ENCODE measurements at places on chromosomes 6 and 20.
A peak's percentile ranks its signal among the peaks of the same experiment; 100 is the strongest.

DNA sequence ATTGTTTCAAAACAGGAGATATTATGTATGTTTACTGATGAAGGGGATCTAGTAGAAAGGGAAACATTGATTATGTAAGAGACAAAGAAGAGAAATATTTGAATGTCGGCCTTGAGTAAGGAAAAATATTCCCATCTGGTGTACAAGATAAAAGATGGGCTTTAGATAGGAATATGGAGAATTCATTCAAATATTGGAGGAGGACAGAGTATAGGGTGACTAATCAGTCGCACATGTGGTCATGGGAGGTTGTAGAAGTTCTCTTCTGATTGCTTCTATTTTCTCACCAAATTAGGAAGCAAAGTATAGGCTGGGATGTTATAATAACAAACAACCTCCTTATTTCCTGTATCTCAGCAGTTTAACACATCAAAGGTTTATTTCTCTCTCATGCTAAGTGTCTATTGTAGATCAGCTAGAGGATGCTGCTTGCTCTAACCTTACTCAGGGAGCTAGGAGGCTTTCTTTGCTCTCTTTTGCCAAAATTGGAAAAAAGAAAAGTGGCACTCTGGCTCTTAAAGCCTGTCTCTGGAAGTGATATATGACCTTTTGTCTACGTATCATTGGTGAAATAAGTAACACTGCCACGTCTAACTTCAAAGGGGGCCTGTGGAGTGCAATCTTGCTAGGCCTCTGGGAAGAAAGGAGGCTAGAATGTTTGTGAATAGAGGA is 1.2 kb upstream of the HDDC2 start:
- peak; percentile 30 for DNase-seq

- DNase-seq = no peak
Observed at GRCh38 chr6:15993716-15994228, 135.1 kb upstream of the MYLIP start.

GRCh38 chr6:77883851-77884250 is 231.0 kb downstream of the MEI4 start:
- DNase-seq = no peak

DNA sequence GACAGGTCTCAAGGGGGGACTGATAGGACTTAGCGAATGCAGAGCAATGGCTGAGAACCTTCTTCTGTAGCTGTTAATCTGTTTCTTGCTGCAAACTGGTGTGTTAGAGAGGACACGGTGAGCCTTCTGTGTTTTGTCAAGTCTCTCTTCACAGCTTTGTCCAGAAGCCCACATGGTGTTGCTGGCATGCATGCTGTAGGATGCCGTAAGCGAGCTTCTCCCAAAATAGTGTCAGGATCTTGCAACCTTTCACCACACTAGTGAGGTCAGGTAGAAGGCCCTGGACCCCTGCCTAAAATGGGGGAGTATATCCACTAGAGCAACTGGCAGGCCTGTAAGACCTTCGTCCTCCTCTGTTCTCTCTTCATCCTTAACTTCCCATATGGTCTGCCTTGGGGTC is 51.9 kb upstream of the GLP1R start:
- DNase-seq = no peak

DNA sequence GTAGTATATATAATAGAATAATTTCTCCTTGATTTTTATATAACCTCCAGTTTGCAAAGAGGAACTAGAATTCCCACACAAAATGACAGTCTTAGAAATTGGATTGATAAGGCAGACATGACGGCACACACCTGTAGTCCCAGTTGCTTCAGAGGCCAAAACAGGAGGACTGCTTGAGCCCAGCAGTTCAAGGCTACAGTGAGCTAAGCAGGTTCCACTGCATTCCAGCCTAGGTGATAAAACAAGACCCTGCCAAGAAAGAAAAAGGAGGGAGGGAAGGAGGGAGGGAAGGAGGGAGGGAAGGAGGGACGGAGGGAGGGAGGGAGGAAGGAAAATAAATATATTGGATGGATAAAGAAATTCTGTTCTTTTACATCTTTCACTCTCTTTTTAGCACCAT is 77.6 kb upstream of the SASH1 start:
- DNase-seq = no peak

- no peak for DNase-seq
Observed at GRCh38 chr6:68628161-68628560, 6.9 kb upstream of the ADGRB3 start.

DNA sequence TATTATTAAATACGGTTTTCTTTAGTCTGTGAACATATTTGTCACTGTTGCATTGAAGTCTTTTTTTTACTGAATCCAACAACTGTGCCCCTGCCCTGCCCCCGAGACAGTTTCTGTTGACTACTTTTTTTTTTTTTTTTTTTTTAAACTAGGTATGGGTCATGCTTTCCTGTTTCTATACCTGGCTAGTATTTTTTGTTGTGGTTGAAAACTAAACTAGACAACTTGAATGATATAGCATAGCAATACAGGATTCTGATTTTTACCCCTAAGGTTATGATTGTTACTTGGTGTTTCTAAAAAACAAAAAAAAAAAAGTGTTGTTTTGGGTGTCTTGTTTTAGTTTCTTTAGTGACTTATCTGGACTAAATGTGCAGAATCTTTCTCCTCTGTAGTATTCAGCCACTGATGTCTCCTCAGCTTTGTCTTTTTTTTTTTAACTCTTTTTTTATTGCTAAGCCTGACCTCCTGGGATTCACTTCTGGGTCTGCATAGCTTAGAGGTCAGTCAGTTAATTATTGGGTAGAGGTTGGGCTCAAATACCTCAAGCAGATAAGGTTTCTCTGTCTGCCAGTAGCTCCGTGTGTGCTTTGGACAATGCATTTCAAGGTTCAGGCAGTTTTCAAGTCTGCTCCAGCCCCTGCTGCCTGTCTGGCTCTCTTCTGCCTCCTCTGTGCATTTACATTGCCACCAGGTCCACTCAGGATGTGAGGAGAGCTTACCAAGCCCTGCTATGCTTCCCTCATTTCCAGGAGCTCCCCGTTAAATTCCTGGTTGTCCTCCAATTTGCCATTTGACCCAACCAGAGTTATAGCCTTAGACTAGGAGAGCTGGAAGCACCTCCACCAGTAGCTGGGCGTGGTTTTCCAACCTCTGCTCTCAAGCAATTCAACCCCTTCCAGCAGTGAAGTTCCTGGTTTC is 91.4 kb downstream of the SYNDIG1 start:
- DNase-seq = no peak

- DNase-seq = no peak
Observed at GRCh38 chr6:19691465-19692167, 145.6 kb upstream of the ID4 start.

DNA sequence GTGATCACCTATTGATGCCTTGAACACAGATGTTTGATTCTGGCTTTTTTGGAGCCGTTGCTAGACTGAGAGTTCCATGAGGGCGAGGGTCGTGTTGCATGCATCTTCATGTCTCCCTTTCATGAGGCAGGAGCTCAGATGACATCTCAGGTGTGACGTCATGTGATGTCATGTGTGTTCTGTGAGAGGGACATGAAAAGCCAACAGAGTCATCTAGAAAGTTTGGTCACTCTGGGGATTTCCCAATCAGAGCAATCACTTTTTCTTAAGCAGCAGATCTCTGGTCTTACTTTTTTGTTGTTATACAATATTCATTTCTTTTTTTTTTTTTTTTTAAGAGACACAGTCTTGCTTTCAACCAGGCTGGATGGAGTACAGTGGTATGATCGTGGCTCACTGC is 411.8 kb downstream of the PREX1 start:
- DNase-seq = no peak

- DNase-seq = no peak
Observed at GRCh38 chr6:45966797-45967196, 48.9 kb downstream of the CLIC5 start.

- no peak for DNase-seq
Observed at GRCh38 chr6:78462728-78463127, 404.6 kb upstream of the IRAK1BP1 start.

DNA sequence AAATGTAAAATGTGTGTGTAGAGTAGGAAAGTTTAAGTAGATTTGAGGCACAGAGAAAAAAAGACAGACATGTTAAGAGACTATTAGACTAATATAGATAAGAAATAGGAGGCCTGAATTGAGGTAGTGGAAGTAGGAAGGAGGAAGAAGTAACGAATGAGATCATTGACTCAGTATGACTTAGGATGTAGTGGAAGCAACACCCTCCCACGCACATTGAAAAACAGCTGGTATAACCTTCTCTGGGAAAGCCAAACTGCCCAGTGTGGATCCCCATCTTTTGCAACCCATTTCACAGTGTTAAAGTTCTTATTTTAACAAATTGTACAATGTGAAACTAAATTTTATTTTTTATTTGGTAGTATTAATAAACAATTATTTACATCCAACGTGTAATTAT is 89.1 kb downstream of the GRIK2 start:
- no peak for DNase-seq

GRCh38 chr6:31065556-31065955 is 46.8 kb downstream of the C6orf15 start:
- no peak for DNase-seq

DNA sequence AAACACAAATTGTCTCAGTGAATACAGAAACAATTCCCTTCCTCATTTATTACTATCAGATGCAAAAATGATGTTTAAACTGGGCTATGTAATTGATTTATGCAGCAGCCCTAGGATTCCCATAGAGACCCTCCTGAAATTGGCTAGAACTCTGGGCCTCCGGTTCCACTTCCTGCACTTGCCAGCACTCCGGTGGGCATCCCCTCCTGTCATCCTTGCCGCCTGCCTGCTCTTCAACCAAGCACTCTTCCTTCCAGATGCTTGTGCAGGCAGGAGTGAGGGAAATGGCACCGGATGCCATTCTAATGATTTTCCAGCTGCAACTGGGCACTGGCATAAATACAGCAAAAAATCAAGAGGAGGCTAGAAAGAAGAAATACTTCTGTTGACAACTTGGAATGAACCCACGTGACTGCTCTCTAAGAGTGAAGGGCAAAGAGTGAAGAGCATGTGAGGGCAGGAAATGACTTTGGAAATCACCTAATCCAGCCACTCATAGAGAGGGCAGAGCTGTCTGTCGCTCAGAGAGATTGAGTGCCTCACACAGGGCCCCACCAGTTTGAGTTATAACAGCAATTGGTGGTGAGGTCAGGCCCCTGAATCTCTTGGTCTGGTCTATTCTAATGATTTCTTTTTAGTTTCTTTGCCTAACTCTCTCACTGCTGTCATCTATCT is 3.7 kb upstream of the NEDD9 start:
- DNase-seq = peak; percentile 72

- no peak for DNase-seq
Observed at GRCh38 chr20:23079926-23080325, 6.2 kb downstream of the CD93 start.

DNA sequence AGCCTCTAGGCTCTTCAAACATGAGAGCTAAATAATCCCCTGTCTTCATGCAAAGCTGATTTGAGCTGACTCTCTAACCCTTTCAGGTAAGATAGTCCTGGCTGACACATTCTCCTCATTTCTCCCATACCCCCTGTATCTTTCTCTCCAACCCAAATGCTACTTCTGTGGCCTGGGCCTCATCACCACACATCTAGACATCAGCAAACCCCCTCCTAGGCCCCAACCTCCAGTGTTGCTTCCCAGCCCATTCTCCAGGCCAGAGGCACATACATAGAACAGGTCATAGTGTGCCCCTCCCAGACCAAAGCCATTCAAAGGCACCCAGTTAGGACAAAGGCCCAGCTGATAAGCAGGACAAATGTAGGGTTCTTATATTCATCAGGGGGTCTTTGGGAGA is 84.9 kb downstream of the ANKRD60 start:
- no peak for DNase-seq
